ENCODE measurements at places on chromosomes 16 and 17. TPM values are rescaled to one million over a fixed set of nuclear protein-coding genes. Genes with fewer than 3 reads are reported as not detected.
A peak's percentile ranks its signal among the peaks of the same experiment; 100 is the strongest.

GRCh38 chr16:68041783-68042182 is 18.7 kb downstream of the DUS2 start:
- peaks cover 26% of the 10 kb centered on the region for H3K36me3 ChIP-seq
- H3K27me3 ChIP-seq, result no peaks in the 10 kb centered on the region
- no peak for DNase-seq
- H3K4me3 ChIP-seq, result no peak overlapping the region
- H3K4me1 ChIP-seq, result peaks cover 16% of the 10 kb centered on the region
- no peak overlapping the region for H3K27ac ChIP-seq

DNA sequence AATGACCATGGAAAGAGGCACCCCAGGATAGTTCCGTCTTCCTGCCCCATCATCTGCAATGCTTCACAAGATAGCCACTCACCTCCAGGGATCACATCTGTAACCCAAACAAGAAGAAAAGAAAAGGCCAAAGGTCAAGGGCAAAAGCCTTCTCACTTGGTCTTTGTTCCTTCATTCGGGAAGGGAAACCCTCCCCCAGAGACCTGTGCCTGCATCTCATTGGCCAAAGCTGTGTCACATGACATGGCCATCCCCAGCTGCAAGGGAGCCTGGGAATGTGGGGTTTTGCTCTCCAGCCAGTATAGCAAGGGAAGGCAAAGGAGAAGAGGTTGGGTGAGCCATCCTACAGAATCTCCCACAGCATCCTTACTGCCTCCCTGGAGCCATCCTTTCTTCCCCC is 47.9 kb downstream of the NOL11 start:
- no peaks in the 10 kb centered on the region for H3K36me3 ChIP-seq
- H3K27me3 ChIP-seq, result no peaks in the 10 kb centered on the region
- H3K4me3 ChIP-seq, result no peak overlapping the region
- H3K27ac ChIP-seq, result no peak overlapping the region
- H3K4me1 ChIP-seq, result no peaks in the 10 kb centered on the region

Gene ENPP7
- 0.09 TPM for total RNA-seq

DNA sequence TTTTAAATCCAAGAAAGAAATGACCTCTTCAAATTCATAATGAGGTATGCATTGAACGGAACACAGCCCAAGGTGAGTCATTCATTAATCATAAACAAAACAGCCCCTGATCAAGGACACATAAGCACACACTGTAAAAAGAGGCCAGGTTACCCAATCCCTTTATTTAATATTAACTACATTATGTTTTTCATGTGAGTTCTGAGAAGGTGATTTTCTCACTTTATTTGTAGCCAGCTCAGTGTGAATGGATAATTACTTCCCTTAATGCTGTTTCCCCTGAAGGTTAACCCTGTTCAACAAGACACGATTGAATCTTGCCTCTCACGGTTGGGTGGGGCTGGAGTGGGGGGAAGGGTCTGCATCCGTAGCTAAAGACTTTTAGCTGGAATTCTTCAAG is 257.3 kb upstream of the SALL1 start:
- H3K27me3 ChIP-seq, result no peaks in the 10 kb centered on the region
- DNase-seq, result no peak
- H3K4me1 ChIP-seq, result no peaks in the 10 kb centered on the region
- H3K27ac ChIP-seq, result no peak overlapping the region
- no peaks in the 10 kb centered on the region for H3K36me3 ChIP-seq
- no peak overlapping the region for H3K4me3 ChIP-seq

- peaks cover 2% of the 10 kb centered on the region for H3K27me3 ChIP-seq
- peak overlapping the region; percentile 39 for H3K4me3 ChIP-seq
These were observed 12.2 kb upstream of the LONP2 start for GRCh38 chr16:48231727-48232492.

GRCh38 chr16:70803319-70803718 is 2.4 kb upstream of the VAC14 start:
- H3K27me3 ChIP-seq, result no peaks in the 10 kb centered on the region
- H3K4me3 ChIP-seq, result no peak overlapping the region
- DNase-seq, result peak; percentile 26
- peaks cover 27% of the 10 kb centered on the region for H3K4me1 ChIP-seq
- no peaks in the 10 kb centered on the region for H3K36me3 ChIP-seq

GRCh38 chr17:82217530-82218204 is 5.0 kb upstream of the CCDC57 start:
- H3K27me3 ChIP-seq, result no peaks in the 10 kb centered on the region
- H3K4me1 ChIP-seq, result peaks cover 23% of the 10 kb centered on the region

GRCh38 chr17:59315866-59316265 is 15.6 kb upstream of the YPEL2 start:
- no peak overlapping the region for H3K4me3 ChIP-seq
- no peak overlapping the region for H3K27ac ChIP-seq
- H3K4me1 ChIP-seq, result peaks cover 4% of the 10 kb centered on the region
- no peaks in the 10 kb centered on the region for H3K27me3 ChIP-seq
- no peak for DNase-seq

DNA sequence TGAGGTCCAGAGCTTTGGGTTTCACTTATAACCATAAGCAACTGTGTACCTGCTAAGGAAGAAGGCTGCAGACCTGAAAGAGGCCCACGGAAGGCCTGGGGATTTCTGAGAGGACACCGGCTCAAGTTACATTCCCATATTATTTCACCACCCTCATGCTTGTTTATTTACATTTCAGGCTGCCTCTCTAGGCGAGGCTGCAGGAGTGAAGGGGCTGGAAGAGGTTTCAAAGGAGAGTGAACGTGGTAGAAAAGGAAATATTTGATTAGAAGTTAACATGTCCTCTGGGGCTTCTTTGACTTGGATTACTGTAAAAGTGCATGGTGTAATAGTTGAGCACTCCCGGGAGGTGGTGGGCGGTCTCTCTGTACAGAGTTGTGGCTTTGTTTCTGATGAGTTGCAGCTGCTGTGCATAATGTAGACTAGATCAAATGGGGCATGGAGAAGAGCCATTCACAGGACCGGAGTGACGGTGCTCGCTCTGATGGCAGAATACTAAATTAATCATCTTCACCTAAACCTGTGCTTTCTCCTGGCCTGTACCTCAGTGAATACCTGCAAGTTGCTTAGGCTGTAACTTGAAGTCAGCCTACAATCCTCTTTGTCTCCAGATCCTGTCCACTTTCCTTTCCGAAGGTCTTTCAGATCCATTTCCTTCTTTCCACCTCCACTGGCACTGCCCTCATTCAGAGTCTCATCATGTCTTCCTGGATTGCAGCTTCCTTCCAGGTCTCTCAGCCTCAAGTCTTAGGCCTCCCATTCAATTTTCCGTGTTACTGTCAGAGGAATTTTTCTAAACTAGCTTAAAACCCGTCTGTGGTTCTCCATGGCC is 1.9 kb upstream of the CPD start:
- H3K4me1 ChIP-seq, result peaks cover 50% of the 10 kb centered on the region
- H3K4me3 ChIP-seq, result peak overlapping the region; percentile 84

Gene GGT6
- total RNA-seq, result not detected

DNA sequence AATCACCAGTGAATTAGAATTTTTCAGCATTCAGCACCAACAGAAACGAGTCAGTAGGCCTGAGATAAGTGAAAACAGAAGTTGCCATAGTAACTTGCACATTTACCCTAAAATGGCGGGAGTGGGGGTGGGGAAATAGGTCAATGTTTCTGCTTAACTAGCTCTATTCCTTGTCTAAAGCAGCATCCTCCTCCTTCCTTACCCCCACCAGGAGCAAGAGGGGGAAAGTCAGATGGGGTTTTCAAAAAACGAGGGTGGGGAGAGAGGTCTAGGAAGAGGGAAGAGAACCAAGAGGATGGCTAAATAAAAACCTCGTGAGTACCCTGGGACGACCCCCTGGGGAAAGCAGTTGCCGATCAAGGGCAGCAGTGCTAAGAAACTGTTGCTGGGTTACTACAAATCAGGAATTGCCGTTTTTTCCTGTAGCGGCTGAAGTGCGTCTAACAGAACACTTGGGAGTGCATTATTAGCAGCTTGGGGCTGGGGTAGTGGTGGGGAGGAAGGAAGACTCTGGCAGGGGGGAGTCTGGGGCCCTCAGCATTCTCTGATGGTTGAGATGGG is 34.4 kb upstream of the MNT start:
- H3K27me3 ChIP-seq, result no peaks in the 10 kb centered on the region
- no peak overlapping the region for H3K27ac ChIP-seq
- no peak for DNase-seq
- H3K36me3 ChIP-seq, result peaks cover 34% of the 10 kb centered on the region
- H3K4me3 ChIP-seq, result no peak overlapping the region

GRCh38 chr16:4314532-4315185 is 1.2 kb upstream of the GLIS2 start:
- peak overlapping the region; percentile 86 for H3K4me3 ChIP-seq

Gene HBA2
- total RNA-seq, result not detected

DNA sequence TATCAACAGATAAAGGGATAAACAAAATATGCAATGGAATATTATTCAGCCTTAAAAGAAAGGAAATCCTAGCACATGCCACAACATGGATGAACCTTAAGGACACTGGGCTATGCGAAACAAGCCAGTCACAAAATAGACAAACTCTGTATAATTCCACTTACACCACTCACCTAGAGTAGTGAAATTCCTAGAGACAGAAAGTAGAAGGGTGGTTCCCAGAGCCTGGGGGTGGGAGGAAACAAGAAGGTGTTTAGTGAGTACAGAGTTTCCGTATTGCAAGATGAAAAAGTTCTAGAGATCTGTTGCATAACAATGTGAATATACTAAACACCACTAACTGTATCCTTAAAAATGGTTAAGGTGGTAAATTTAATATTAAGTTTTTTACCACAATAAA is 10.0 kb downstream of the SPOP start:
- H3K4me3 ChIP-seq, result no peak overlapping the region
- DNase-seq, result no peak
- H3K27me3 ChIP-seq, result no peaks in the 10 kb centered on the region
- no peak overlapping the region for H3K27ac ChIP-seq

- peaks cover 4% of the 10 kb centered on the region for H3K4me1 ChIP-seq
- H3K27me3 ChIP-seq, result peaks cover 40% of the 10 kb centered on the region
- DNase-seq, result no peak
These were observed 5.1 kb upstream of the ANKS4B start for GRCh38 chr16:21228361-21228872.

Gene NRN1L
- total RNA-seq, result not detected

DNA sequence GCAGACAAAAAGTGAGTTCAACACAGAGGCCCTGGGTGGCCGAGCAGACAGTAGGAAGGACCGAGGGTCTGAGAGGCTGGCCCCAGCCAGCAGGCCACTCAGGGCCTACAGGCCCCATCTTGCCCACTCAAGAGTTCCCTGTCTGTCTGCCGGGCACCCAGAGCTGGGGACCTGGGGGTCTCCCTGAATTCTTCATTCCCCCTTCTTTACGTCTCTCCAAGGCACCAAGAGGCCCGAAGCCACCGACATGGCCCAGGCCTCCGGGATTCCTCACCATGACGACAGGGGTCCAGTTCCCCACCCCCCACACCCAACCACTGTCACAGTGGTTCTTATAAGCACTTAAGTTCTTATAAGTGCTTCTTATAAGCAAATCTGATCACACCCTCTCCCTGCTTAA is 49.2 kb downstream of the NOS2 start:
- H3K4me3 ChIP-seq, result no peak overlapping the region
- H3K36me3 ChIP-seq, result no peaks in the 10 kb centered on the region
- no peak overlapping the region for H3K27ac ChIP-seq
- DNase-seq, result no peak
- no peaks in the 10 kb centered on the region for H3K27me3 ChIP-seq

DNA sequence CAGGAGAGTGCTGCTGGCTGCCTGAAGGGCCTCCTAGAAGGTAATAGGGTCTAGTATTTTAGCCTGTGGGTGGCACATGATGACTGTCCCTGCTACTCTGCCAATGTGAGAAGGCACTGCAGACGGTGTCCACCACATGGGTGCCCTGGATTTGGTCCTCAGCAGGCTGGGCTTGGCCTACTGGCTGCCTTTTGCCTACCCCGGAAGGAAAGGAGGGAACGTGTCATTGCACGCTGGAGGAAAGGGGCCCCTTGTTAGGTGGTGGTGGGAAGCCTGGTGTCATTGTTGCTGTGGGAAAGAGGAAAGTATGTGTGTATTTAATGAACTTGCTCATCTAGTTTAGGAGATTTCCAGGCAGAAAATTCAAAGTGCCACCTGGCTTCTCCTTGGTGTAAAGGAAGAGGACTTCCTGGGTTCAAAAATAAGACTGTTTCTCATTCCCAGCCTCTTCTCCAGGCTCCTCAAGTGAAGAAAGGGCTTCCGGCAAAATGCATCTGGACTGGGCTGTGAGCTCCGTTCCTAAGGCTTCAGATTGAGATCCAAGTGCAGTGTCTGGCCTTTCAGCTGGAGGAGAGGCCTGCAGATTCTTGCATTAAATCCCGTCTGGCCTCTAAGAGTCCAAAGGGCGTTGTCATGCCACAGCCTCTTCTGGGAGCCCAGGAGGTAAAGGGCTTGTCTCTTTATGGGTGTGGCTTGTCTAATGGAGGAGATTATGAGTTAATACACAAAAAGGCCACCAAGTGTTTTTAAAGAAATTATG is 55.1 kb downstream of the RPTOR start:
- no peak for DNase-seq
- H3K36me3 ChIP-seq, result peaks cover 21% of the 10 kb centered on the region
- peak overlapping the region; percentile 56 for H3K27ac ChIP-seq
- no peaks in the 10 kb centered on the region for H3K27me3 ChIP-seq
- H3K4me3 ChIP-seq, result peak overlapping the region; percentile 18
- peaks cover 69% of the 10 kb centered on the region for H3K4me1 ChIP-seq
